Activated CD4-positive, alpha-beta T cell treated with anti-CD3 and anti-CD28 coated beads, Interleukin-2, amount 10 ng/mL, durations not matched to agents 7 days and 5 days (primary cell): ENCODE measurements at places on chromosomes 12 and 14.
A peak's percentile ranks its signal among the peaks of the same experiment; 100 is the strongest.

DNA sequence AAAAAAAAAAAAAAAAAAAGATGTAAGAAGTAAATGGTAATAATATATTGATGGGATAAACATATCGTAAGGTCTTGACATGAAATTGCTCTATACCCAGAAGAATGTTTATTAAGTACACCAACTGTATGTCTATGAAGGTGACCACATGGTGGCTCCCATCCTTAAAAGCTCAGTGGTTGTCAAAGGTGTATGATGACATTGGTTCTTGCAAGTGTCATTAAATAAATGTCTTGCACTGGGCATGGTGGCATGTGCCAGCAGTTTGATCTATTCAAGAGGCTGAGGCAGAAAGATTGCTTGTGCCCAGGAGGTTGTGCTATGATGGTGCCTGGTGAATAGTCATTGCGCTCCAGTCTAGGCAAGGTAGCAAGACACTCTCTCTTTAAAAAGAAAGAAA, 10.4 kb downstream of the CCT2 start:
- no peak for DNase-seq
- no peak overlapping the region for H3K27ac ChIP-seq
- peaks cover 12% of the 10 kb centered on the region for H3K4me1 ChIP-seq
- H3K4me3 ChIP-seq: no peak overlapping the region

- peaks cover 22% of the 10 kb centered on the region for H3K27me3 ChIP-seq
- H3K4me1 ChIP-seq: no peaks in the 10 kb centered on the region
- no peak overlapping the region for H3K4me3 ChIP-seq
- no peak for DNase-seq
- H3K27ac ChIP-seq: no peak overlapping the region
- H3K36me3 ChIP-seq: no peaks in the 10 kb centered on the region
Measured at GRCh38 chr12:53811606-53812005, 59.8 kb upstream of the CISTR start.

GRCh38 chr14:91231446-91231845, 13.1 kb downstream of the GPR68 start:
- DNase-seq: no peak
- H3K27ac ChIP-seq: peak overlapping the region; percentile 99
- peaks cover 84% of the 10 kb centered on the region for H3K4me1 ChIP-seq
- H3K36me3 ChIP-seq: peaks cover 78% of the 10 kb centered on the region
- H3K27me3 ChIP-seq: no peaks in the 10 kb centered on the region

DNA sequence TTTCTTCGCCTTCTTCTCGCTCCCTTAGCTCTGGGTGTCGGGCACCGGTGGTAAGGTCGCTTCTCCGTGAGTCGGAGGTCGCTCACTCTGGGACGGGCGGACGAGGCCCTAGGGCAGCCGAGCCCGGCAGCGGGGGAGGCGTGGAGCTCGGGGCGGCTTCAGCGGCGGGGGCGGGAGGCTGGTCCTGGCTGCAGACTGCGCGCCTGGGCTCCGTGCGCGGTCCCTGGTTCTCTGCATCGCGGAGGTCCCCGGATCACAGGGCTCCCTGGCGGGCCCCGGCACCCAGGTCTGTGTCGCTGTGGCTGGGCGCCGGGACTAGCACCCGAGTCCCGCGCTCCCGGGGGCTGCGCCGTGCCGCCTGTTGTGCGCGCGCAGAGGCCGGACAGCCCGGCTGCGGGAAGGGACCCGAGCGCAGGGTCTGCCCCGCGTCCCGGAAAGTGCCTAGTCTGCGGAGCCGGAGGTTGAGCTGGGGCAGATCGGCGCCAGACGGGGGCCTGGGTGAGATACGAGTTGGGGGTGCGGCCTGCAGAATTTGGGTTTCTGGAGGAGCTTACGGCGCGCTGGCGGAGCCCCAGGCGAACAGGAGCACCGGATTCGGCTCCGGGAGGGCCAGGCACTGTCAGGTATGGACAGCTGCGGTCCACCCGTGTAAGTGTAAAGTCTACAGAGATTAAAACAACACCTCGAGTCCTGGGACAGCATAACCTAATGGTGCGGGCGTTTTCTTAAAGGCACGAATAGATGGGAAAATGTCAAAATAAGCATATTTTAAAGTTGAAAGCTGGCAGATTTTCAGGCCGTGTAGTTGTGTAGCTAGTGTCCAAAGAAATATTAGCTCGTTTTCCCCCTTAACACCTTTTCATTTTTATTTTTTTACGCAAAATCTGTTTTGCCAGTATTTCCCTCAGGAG, 713 bp downstream of the FRMD6 start:
- DNase-seq: peak; percentile 44
- H3K27me3 ChIP-seq: peaks cover 11% of the 10 kb centered on the region
- peak overlapping the region; percentile 82 for H3K4me3 ChIP-seq
- H3K4me1 ChIP-seq: peaks cover 30% of the 10 kb centered on the region

DNA sequence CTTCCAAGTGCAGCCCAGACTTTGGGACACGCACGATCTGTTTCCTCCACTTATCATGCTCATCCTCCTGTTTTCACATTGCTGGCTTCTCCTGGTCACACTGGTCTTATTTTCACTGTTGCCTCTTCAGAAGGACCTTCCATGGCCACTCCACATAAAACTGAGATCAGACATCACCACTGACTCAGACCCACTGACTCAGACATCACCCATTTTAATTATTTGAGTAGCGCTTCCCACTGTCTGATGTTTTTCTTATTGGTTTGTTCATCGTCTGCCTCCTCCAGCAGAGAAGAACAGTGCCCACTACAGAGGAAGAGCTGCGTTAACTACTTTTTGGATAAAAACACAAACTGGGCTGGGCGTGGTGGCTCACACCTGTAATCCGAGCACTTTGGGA, 270.5 kb upstream of the PWP1 start:
- H3K27ac ChIP-seq: no peak overlapping the region
- peaks cover 3% of the 10 kb centered on the region for H3K36me3 ChIP-seq
- no peaks in the 10 kb centered on the region for H3K4me1 ChIP-seq
- no peak overlapping the region for H3K4me3 ChIP-seq
- no peaks in the 10 kb centered on the region for H3K27me3 ChIP-seq

GRCh38 chr14:65879248-65880009, 466.9 kb downstream of the FUT8 start:
- H3K4me3 ChIP-seq: no peak overlapping the region
- H3K4me1 ChIP-seq: peaks cover 3% of the 10 kb centered on the region
- peaks cover 42% of the 10 kb centered on the region for H3K36me3 ChIP-seq
- peak overlapping the region; percentile 83 for H3K27ac ChIP-seq
- H3K27me3 ChIP-seq: no peaks in the 10 kb centered on the region

- peaks cover 25% of the 10 kb centered on the region for H3K36me3 ChIP-seq
- peaks cover 21% of the 10 kb centered on the region for H3K4me1 ChIP-seq
- no peak for DNase-seq
- no peak overlapping the region for H3K4me3 ChIP-seq
- no peak overlapping the region for H3K27ac ChIP-seq
Measured at GRCh38 chr12:122368361-122369073, 54.0 kb downstream of the CLIP1 start.

DNA sequence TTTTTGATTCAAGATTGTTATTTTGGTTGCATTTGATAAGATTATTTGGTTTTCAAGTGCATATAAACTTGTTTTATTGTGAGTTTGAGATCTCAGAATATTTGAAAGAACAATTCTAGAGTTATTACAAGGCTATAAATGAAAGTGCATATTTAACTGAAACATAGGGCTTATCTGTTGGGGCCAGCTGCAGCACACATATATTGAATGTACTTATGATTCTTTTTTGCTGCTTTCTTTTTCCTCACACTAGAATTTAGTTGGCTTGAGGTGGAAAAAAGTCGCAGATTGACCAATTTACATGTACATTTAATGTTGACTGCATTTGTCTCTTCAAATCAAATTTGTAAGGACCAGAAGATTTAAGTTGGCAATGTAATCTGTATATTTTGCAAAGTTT, 88.0 kb downstream of the PCNX1 start:
- H3K27ac ChIP-seq: no peak overlapping the region
- peaks cover 27% of the 10 kb centered on the region for H3K36me3 ChIP-seq
- peaks cover 34% of the 10 kb centered on the region for H3K4me1 ChIP-seq

DNA sequence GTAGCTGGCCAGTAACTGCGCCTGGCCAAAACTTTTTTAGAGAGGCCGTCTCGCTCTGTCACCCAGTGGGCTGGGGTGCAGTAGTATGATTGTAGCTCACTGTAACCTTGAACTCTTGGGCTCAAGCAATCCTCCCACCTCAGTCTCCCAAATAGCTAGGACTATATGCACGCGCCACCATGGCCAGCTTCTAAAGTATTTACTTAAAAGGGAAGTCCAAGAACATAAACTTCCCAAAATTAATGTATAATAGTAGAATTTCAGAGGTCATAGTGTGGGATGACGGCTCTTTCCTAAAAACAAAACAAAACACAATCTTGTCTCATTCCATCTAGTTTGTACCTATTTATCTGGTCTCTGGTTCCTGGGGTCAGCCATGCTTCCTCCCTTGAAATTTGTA, 42.2 kb upstream of the FOS start:
- H3K4me1 ChIP-seq: peaks cover 22% of the 10 kb centered on the region
- H3K36me3 ChIP-seq: no peaks in the 10 kb centered on the region
- H3K27me3 ChIP-seq: peaks cover 22% of the 10 kb centered on the region
- DNase-seq: no peak
- no peak overlapping the region for H3K4me3 ChIP-seq

DNA sequence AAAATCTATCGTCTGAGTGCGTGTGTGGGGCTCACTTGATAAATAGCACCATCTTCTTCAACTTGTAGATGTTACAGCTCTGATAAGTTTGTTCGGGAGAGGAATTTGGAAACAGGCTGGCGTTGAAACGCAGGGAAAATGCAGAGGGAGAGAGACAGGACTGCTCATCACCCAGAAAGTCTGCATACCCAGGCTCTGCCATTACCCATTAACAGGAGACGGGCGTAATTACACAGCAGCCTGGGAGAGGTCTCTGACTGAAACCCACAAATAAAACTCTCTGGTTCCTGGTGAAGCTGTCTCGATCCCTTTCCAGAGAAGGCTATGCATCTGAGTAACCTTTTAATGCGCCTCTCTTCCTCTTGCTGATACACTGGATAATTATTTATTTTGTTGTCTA, 547.3 kb downstream of the BCL11B start:
- H3K27me3 ChIP-seq: peaks cover 5% of the 10 kb centered on the region
- no peak overlapping the region for H3K4me3 ChIP-seq
- H3K27ac ChIP-seq: no peak overlapping the region
- H3K36me3 ChIP-seq: no peaks in the 10 kb centered on the region
- H3K4me1 ChIP-seq: peaks cover 1% of the 10 kb centered on the region
- no peak for DNase-seq

- DNase-seq: no peak
- H3K27me3 ChIP-seq: no peaks in the 10 kb centered on the region
- H3K36me3 ChIP-seq: no peaks in the 10 kb centered on the region
- no peaks in the 10 kb centered on the region for H3K4me1 ChIP-seq
- no peak overlapping the region for H3K4me3 ChIP-seq
- no peak overlapping the region for H3K27ac ChIP-seq
Measured at GRCh38 chr12:48032597-48032996, 28.3 kb upstream of the COL2A1 start.

DNA sequence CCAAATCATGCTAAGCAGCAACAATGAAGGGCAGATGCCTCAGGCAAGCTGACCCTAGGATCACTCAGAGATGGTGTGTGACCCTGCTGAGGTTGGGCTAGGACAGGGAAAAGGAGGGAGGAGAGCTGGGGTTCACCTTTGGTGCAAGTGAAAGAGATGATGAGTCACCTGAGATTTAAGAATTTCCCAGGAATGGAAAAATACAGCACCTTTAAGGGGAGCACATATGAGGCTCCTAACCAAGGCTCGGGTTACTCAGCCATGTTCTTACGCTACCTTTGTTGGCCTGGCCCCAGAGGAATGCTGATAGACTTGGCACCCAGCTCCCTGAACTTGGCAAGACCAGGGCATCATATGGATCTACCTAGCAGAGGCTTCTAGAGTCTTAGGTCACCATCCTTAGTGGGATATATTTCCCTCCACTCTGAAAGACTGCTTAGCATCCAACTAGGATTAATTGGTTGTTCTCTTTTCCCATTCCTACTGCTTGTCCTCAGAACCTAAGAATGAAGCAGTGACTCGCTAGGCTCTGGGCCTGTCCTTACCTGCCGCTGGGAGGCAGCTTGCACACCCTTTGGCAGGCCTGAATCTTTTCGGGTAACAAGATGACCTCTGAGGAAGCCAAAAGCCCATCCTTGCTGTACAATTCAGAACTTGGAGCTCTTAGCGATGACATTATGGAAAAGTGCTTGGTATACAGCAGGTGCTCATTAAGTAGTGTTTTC, 4.0 kb upstream of the NAA25 start:
- no peak overlapping the region for H3K4me3 ChIP-seq
- H3K36me3 ChIP-seq: peaks cover 5% of the 10 kb centered on the region
- DNase-seq: no peak
- H3K27ac ChIP-seq: no peak overlapping the region
- H3K27me3 ChIP-seq: no peaks in the 10 kb centered on the region
- H3K4me1 ChIP-seq: peaks cover 32% of the 10 kb centered on the region

- no peak overlapping the region for H3K27ac ChIP-seq
- DNase-seq: no peak
- H3K4me1 ChIP-seq: peaks cover 5% of the 10 kb centered on the region
- H3K27me3 ChIP-seq: peaks cover 39% of the 10 kb centered on the region
- no peak overlapping the region for H3K4me3 ChIP-seq
Measured at GRCh38 chr12:51870504-51870903, 17.4 kb upstream of the ANKRD33 start.

GRCh38 chr12:123346946-123347345, 17.7 kb downstream of the SBNO1 start:
- H3K4me1 ChIP-seq: peaks cover 9% of the 10 kb centered on the region
- H3K36me3 ChIP-seq: peaks cover 39% of the 10 kb centered on the region
- no peak overlapping the region for H3K27ac ChIP-seq
- H3K4me3 ChIP-seq: no peak overlapping the region
- H3K27me3 ChIP-seq: no peaks in the 10 kb centered on the region
- DNase-seq: no peak

- no peak overlapping the region for H3K4me3 ChIP-seq
- no peaks in the 10 kb centered on the region for H3K36me3 ChIP-seq
- H3K27ac ChIP-seq: no peak overlapping the region
- H3K27me3 ChIP-seq: no peaks in the 10 kb centered on the region
- no peak for DNase-seq
Measured at GRCh38 chr14:27916326-27916725, 850.3 kb upstream of the FOXG1 start.

GRCh38 chr14:21723431-21724045, 49.9 kb upstream of the OR4E1 start:
- no peaks in the 10 kb centered on the region for H3K36me3 ChIP-seq
- no peaks in the 10 kb centered on the region for H3K4me1 ChIP-seq

GRCh38 chr12:109539508-109539907, 33.8 kb downstream of the MMAB start:
- H3K27me3 ChIP-seq: no peaks in the 10 kb centered on the region
- DNase-seq: no peak
- H3K4me1 ChIP-seq: peaks cover 4% of the 10 kb centered on the region
- H3K4me3 ChIP-seq: no peak overlapping the region
- no peaks in the 10 kb centered on the region for H3K36me3 ChIP-seq

DNA sequence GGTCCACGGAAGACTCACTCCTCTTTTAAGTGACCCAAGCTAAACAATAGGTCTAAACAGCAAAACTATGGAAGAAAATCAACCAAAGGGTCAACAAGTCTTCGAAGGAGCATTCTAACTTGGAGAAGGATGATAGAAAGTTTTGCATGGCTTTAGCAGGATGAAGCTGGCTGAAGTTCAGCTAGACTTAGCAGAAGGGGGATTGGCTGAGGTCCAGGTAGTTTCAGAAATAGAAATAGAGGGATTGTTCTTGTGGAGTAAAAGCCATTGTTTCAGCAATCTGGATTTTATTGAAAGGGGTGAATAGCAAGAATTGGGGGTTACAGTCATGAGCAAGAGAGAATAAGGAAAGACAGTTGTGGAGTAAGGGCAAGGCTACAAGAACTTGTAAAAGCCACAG, 84.7 kb upstream of the TSPAN8 start:
- no peaks in the 10 kb centered on the region for H3K36me3 ChIP-seq
- H3K27ac ChIP-seq: no peak overlapping the region
- H3K27me3 ChIP-seq: no peaks in the 10 kb centered on the region
- H3K4me1 ChIP-seq: no peaks in the 10 kb centered on the region
- no peak overlapping the region for H3K4me3 ChIP-seq

- H3K27ac ChIP-seq: no peak overlapping the region
- no peaks in the 10 kb centered on the region for H3K27me3 ChIP-seq
- H3K4me1 ChIP-seq: no peaks in the 10 kb centered on the region
- H3K4me3 ChIP-seq: no peak overlapping the region
- no peaks in the 10 kb centered on the region for H3K36me3 ChIP-seq
Measured at GRCh38 chr12:3040663-3041544, 36.3 kb upstream of the TSPAN9 start.
